ENCODE measurements at places on chromosomes 1 and 21.

- no peak overlapping the region for H3K4me3 ChIP-seq
- no peaks in the 10 kb centered on the region for H3K36me3 ChIP-seq
- H3K27ac ChIP-seq, result peak overlapping the region; percentile 64
- no peak for DNase-seq
- H3K4me1 ChIP-seq, result peaks cover 15% of the 10 kb centered on the region
These were observed 454.1 kb upstream of the USP24 start for GRCh38 chr1:55669293-55669692.

- H3K4me1 ChIP-seq, result no peaks in the 10 kb centered on the region
- H3K4me3 ChIP-seq, result no peak overlapping the region
- H3K36me3 ChIP-seq, result peaks cover 87% of the 10 kb centered on the region
These were observed 45.2 kb downstream of the EPRS1 start for GRCh38 chr1:220001095-220001501.

GRCh38 chr1:243713470-243714186, 136.4 kb downstream of the AKT3 start:
- H3K27me3 ChIP-seq, result no peaks in the 10 kb centered on the region
- peak overlapping the region; percentile 29 for H3K27ac ChIP-seq
- no peaks in the 10 kb centered on the region for H3K36me3 ChIP-seq
- DNase-seq, result no peak

- H3K27me3 ChIP-seq, result peaks cover 14% of the 10 kb centered on the region
- no peaks in the 10 kb centered on the region for H3K4me1 ChIP-seq
- H3K36me3 ChIP-seq, result no peaks in the 10 kb centered on the region
- no peak overlapping the region for H3K4me3 ChIP-seq
These were observed 16.2 kb upstream of the LIN9 start for GRCh38 chr1:226325178-226325577.

GRCh38 chr1:39701049-39701439, 9.8 kb upstream of the HPCAL4 start:
- H3K27ac ChIP-seq, result peak overlapping the region; percentile 48
- peak; percentile 45 for DNase-seq
- peaks cover 5% of the 10 kb centered on the region for H3K27me3 ChIP-seq

GRCh38 chr21:41769933-41770332, 3.1 kb upstream of the RIPK4 start:
- H3K27ac ChIP-seq, result no peak overlapping the region
- no peak overlapping the region for H3K4me3 ChIP-seq
- H3K27me3 ChIP-seq, result peaks cover 100% of the 10 kb centered on the region
- peaks cover 30% of the 10 kb centered on the region for H3K4me1 ChIP-seq
- H3K36me3 ChIP-seq, result no peaks in the 10 kb centered on the region

GRCh38 chr1:185636848-185637247, 97.3 kb upstream of the HMCN1 start:
- no peak overlapping the region for H3K4me3 ChIP-seq
- H3K36me3 ChIP-seq, result no peaks in the 10 kb centered on the region
- no peak overlapping the region for H3K27ac ChIP-seq
- no peaks in the 10 kb centered on the region for H3K27me3 ChIP-seq
- no peaks in the 10 kb centered on the region for H3K4me1 ChIP-seq

GRCh38 chr1:58345215-58346035, 201.1 kb downstream of the OMA1 start:
- H3K27me3 ChIP-seq, result no peaks in the 10 kb centered on the region
- H3K36me3 ChIP-seq, result no peaks in the 10 kb centered on the region
- no peak overlapping the region for H3K27ac ChIP-seq
- no peak for DNase-seq

DNA sequence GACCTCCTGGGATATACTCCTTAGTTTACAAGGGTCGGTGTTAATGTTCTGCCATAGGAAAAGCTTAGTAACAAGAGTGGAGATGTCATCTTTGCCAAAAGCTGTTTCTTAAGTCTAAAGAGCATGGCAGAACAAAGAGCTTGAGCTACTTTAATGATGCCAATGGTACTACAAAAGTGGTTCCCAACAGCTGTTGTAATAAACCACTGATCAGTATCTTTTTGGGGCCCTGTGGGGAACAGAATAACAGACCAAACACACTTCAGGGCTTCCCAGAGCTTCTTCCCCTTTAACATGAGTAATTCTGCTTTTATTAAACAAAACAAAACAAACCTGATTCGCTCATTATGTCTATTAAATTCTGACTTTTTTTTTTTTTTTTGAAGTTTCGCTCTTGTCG, 116.3 kb downstream of the NCAM2 start:
- no peak overlapping the region for H3K4me3 ChIP-seq
- no peak for DNase-seq
- no peak overlapping the region for H3K27ac ChIP-seq

GRCh38 chr1:56099766-56100265, 479.5 kb downstream of the PLPP3 start:
- no peak for DNase-seq
- no peaks in the 10 kb centered on the region for H3K36me3 ChIP-seq
- no peak overlapping the region for H3K27ac ChIP-seq
- no peak overlapping the region for H3K4me3 ChIP-seq

DNA sequence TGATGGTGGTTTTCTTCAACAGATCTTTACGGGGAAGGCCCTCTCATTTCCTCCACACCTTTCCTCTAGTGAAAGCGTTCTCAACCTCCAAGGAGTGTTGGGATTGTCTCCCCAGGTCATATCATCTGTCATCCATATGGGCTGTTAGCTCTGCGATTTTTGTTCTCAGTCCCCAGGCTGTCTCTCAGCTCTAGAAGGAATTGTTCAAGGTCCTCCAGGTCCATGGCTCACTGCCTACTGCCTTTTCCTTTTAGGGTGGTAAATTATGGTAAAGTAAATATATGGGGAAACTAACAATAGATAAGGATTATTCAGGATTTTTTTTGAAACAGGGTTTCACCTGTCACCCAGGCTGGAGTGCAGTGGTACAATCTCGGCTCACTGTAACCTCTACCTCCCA, 37.6 kb downstream of the ELF3 start:
- H3K4me3 ChIP-seq, result no peak overlapping the region
- no peaks in the 10 kb centered on the region for H3K36me3 ChIP-seq
- H3K27me3 ChIP-seq, result no peaks in the 10 kb centered on the region
- H3K27ac ChIP-seq, result no peak overlapping the region

- no peaks in the 10 kb centered on the region for H3K4me1 ChIP-seq
- no peaks in the 10 kb centered on the region for H3K27me3 ChIP-seq
- H3K4me3 ChIP-seq, result no peak overlapping the region
These were observed 191.8 kb downstream of the LYPLAL1 start for GRCh38 chr1:219365451-219365850.

- DNase-seq, result no peak
- no peaks in the 10 kb centered on the region for H3K4me1 ChIP-seq
- H3K4me3 ChIP-seq, result no peak overlapping the region
- H3K27ac ChIP-seq, result no peak overlapping the region
- peaks cover 68% of the 10 kb centered on the region for H3K27me3 ChIP-seq
- H3K36me3 ChIP-seq, result no peaks in the 10 kb centered on the region
These were observed 11.9 kb downstream of the DMBX1 start for GRCh38 chr1:46501528-46501927.

- H3K36me3 ChIP-seq, result no peaks in the 10 kb centered on the region
- no peaks in the 10 kb centered on the region for H3K27me3 ChIP-seq
- peak within 1 kb of the TSS; percentile 67 for H3K27ac ChIP-seq
- peak within 1 kb of the TSS; percentile 61 for H3K4me3 ChIP-seq
- peaks cover 14% of the 10 kb centered on the region for H3K4me1 ChIP-seq
These were observed at the start of gene SLC9C2 for GRCh38 chr1:173603056-173603591. SLC9C2 (minus strand) TSS chr1:173603072; CDS start chr1:173601776, 1,296 bp downstream.

Measured in left ventricle myocardium inferior (tissue), 1 donor.